ENCODE measurements at places on chromosomes 3 and 15.
A peak's percentile ranks its signal among the peaks of the same experiment; 100 is the strongest.

- peak; percentile 30 for DNase-seq
These were observed 933 bp upstream of the APEH start for GRCh38 chr3:49673121-49673714.

DNA sequence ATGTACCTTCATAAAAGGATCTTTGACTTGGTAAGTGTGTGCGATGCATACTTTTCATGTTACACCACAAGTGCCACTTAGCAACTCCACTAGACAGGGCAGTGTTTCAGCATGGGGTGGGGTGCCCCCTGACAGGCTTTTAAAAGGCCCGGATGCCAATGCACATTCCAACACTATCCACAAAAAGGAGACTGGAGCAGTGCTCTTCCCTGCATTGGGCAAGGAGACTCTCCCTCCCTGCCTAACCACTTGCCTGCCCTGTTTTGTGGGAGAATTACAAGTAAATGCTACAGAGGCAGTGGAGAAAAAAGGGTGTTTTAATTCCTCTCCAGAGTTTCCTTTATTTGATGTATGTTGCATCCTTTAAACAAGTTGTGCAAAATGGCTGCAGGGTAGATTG lies 1.7 kb upstream of the RARB start:
- no peak for DNase-seq

- DNase-seq, result no peak
These were observed 54.3 kb upstream of the TNIK start for GRCh38 chr3:171514466-171514865.

- no peak for DNase-seq
These were observed 2.0 kb downstream of the CHMP2B start for GRCh38 chr3:87229113-87229512.

DNA sequence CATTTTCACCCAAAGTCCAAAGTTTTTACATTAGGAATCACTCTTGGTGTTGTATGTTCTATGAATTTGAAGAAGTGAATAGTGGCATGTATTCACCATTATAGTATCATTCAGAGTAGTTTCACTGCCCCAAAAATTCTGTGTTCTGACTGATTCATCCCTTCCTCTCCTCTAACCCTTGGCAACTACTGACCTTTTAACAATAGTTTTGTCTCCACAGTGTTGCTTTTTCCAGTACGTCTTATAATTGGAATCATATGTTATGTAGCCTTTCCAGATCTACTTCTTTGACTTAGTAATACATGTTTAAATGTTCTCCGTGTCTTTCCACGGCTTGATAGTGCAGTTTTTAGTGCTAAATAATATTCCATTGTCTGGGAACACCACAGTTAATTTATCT lies 379.0 kb upstream of the SGO1 start:
- no peak for DNase-seq

DNA sequence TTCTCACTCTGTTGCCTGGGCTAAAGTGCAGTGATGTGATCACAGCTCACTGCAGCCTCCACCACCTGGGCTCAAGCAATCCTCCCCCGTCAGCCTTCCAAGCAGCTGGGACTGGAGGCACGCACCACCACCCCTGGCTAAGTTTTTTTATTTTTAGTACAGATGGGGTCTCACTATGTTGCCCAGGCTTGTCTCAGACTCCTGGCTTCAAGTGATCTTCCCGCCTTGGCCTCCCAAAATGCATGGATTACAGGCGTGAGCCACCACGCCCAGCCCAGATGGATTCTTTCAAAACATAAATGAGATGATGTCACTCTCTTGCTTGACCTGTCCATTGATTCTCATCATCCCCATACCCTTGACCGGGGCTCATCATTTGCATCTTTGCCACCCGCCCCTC lies 72.6 kb upstream of the SLC6A6 start:
- no peak for DNase-seq

DNA sequence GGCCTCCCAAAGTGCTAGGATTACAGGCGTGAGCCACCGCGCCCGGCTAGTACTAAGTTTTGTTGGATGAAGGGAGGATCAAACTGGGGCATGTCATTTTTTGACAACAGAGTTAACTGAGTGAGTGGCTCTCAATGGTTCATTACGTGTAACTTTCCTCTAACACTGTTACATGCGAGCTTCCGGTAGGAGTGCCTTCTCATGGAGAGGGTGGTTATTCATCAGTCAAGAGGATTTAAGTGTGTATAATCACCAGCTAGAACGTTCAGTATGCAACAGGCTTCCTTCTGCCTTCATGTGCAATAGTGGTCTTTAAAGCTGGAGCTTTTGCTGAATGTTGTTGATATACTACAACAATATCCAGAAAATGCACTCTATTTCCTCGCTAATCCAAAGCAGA lies 19.1 kb upstream of the GOLGA8A start:
- no peak for DNase-seq

DNA sequence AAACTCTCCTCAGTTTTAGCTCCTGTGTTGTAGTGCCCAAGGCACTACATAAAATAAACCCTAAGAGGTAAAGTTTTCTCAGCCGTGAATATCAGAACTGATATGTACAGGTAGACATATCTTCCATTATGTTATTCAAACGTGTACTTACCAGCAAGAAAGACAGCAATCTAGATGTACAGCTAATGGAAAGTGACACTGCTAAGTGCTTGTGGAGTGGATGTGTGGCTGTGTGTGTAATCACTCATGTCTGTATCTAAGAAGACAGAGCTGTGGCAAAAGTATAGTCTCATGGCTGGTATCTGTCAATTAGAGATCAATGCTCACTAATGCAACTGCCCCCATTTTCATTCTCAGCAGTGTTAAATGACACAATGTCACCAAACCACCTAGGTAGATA lies 101.3 kb downstream of the FMN1 start:
- DNase-seq, result no peak

DNA sequence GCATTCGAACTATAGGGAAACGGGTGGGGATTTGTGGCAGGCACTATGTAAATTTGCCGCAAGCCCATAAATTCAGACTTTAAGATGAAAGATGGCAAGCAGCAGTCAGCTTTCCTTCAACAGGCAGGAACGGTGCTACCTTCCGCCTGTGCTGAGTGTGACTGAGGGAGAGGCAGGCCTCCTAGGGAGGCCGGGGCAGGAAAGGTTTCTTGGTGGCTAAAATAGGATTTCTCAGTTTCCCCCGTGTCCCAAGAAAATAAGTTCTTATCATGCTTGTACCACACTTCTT lies 12.5 kb downstream of the FLNB start:
- DNase-seq, result no peak

- peak; percentile 64 for DNase-seq
These were observed 53.5 kb upstream of the LCTL start for GRCh38 chr15:66619152-66619903.

Data from RCC 7860 (cell line).